ENCODE measurements at places on chromosomes 12 and 14.

DNA sequence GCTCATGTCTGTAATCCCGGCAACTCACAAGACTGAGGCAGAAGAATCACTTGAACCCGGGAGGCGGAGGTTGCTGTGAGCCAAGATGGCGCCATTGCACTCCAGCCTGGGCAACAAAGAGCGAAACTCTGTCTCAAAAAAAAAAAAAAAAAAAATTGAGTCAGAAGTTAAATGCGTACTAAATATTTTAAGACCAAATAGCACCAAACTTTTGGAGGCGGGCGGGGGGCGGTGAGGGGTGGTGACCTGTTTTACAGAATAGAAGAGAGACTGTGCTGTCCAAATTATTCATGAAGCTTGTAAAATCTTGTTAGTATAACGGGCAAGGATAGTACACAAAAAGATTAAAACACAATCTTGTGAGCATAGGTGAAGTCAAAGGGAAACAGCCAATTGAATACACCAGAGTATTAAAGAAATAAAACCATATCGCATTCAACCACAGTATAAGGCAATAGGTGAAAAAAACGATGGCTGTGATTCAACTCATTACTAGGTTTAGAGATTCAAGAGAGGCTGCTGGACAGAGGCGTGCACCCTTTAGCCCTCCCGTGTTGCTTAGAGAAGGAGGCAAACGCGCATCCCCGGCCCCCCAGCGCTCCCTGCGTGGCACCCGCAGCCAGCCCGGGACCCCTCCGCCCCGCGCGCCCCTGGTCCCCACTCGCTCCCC lies 571 bp downstream of the ZNF891 start:
- DNase-seq = peak; percentile 7
- peak overlapping the region; percentile 92 for H3K4me3 ChIP-seq
- peaks cover 23% of the 10 kb centered on the region for H3K4me1 ChIP-seq
- H3K36me3 ChIP-seq = peaks cover 88% of the 10 kb centered on the region
- H3K27ac ChIP-seq = peak overlapping the region; percentile 94
- no peaks in the 10 kb centered on the region for H3K27me3 ChIP-seq

DNA sequence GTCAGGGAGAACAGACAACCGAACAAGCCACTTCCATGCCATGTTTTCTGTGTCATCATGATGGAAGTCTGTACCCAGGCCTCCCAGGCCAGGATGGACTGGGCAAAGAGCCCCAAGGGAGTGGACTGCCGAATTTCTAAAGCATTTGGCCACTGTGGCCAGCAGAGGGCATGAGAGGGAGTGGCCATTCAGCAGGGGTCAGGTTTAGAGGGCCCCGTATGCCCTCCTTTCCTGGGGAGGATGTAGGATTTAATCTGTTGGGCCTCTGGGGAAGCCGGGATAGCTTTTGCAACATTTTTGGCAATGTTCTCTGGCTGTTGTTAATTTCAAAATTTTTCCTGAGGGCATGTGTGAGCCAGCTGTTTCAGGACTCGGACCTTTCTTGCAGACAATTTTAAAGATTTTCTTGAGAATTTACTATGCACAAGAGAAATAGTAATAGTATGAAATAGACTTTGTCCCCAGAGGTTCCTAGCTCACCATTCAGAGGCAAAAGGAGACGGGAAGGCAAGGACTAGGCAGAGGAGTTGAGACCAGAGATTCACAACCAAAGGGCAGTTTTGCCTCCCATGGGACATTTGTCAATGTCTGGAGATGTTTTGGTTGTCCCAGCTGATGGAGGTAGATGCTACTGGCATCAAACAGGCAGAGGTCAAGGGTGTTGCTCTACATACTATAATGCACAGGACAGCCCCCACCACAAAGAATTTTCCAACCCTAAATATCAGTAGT lies 18.0 kb downstream of the ACACB start:
- H3K27me3 ChIP-seq = peaks cover 4% of the 10 kb centered on the region
- no peak overlapping the region for H3K27ac ChIP-seq
- no peaks in the 10 kb centered on the region for H3K4me1 ChIP-seq
- DNase-seq = no peak
- no peak overlapping the region for H3K4me3 ChIP-seq
- no peaks in the 10 kb centered on the region for H3K36me3 ChIP-seq

GRCh38 chr14:56121816-56122215 lies 3.6 kb downstream of the PELI2 start:
- no peak overlapping the region for H3K4me3 ChIP-seq
- H3K36me3 ChIP-seq = no peaks in the 10 kb centered on the region
- H3K27ac ChIP-seq = no peak overlapping the region
- H3K27me3 ChIP-seq = peaks cover 15% of the 10 kb centered on the region

DNA sequence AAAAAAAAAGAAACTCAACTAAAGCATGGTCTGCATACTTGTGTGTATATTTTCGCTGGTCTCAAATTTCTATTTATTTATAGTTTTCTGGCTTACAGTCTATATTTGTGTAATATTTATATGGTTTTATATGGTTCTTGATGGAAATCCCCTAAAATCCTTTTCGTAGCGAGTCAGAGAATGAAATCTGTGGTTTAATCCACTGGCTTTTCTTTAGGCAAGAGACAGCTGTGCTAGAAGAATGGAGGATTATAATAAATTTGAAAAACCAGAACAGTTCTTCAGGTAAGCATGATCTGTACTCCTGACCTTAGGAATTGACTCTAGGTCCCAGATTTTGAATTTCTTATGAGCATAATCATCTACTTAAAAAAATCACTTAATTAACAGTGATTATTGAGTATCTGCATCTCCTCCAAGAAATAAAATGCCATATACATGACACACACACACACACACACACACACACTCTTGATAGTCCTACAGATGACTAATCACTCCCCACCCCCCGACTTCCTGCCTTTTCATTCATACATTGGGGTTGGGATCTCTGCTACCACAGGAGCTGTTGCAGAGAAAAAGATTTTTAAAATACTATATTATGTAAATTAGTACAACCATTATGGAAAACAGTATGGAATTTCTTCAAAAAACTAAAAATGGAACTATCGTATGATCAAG lies 113.4 kb downstream of the CRADD start:
- H3K4me1 ChIP-seq = peaks cover 50% of the 10 kb centered on the region
- no peaks in the 10 kb centered on the region for H3K27me3 ChIP-seq
- H3K36me3 ChIP-seq = peaks cover 17% of the 10 kb centered on the region

DNA sequence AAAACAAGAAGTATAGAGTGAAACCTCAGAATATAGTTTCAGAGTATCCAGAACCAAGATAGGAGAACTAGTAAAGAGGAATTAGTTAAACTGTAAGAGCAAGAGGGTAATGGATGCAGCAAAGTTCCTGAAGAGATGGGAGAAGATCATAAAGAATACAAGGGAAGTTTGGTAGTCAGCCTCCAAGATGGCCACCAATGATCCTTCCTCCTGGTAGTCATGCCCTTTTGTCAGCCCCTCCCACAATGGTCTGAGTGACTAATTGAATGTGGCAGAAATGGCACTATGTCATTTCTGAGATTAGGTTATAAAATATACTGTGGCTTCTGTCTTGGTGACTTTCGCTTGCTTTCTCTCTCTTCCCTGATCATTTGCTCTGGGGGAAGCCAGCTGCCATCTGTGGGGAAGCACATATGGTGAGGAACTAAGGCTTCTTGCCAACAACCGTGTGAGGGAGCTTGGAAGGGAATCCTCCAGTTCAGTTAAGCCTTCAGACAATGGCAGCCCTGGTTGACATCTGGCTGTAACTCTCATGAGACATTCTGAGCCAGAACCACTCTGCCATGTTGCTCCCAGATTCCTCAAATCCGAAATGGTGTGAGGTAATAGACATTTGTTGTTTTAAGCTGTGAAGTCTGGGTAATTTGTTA lies 55.3 kb upstream of the AMN1 start:
- H3K27ac ChIP-seq = no peak overlapping the region
- no peak overlapping the region for H3K4me3 ChIP-seq
- no peaks in the 10 kb centered on the region for H3K27me3 ChIP-seq
- no peak for DNase-seq
- no peaks in the 10 kb centered on the region for H3K36me3 ChIP-seq
- peaks cover 10% of the 10 kb centered on the region for H3K4me1 ChIP-seq

DNA sequence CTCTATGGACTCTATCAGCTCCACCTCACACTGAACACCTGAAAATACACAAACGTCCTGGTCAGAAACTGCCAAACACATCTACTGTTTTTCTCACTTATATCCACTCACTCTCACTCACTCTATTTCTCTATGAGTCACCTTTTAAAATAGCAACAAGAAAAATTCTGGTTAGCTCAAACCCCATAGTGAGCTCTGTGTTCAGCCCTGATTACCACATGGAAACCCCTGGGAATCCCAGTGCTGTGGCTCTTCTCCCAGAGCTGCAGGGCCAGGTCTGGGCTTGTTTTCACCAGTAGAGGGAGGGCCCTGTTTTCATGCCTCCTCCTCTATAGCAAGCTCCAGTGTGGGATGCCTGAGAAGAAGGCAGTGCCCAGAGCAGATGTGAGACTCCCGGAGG lies 1126.1 kb downstream of the TMEM121 start:
- H3K4me3 ChIP-seq = no peak overlapping the region
- H3K27me3 ChIP-seq = peaks cover 3% of the 10 kb centered on the region
- H3K27ac ChIP-seq = no peak overlapping the region
- peaks cover 6% of the 10 kb centered on the region for H3K4me1 ChIP-seq
- no peak for DNase-seq

DNA sequence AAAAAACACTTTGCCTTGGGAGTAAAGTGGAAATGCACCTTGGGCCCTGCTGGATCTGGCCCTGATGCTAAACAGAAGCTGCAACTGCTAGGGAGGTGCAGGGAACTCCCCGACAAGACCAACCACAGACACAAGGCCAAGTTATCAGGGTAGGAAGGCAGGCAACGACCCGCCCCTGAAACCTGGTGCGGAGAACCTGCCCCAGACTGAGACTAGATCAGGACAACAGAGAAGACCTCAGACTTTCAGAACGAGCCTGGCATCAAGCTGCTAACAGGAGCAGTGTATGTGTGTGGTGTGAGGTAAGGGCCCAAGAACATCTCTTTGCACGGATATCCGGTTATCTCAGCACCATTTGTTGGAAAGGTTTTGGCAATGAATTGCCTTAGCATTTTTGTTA lies 233.7 kb upstream of the RTL1 start:
- H3K27me3 ChIP-seq = no peaks in the 10 kb centered on the region
- H3K36me3 ChIP-seq = no peaks in the 10 kb centered on the region
- DNase-seq = no peak
- peaks cover 3% of the 10 kb centered on the region for H3K4me1 ChIP-seq
- no peak overlapping the region for H3K4me3 ChIP-seq

- DNase-seq = no peak
- H3K4me1 ChIP-seq = no peaks in the 10 kb centered on the region
- H3K27me3 ChIP-seq = peaks cover 50% of the 10 kb centered on the region
- H3K4me3 ChIP-seq = no peak overlapping the region
Observed at GRCh38 chr12:53843545-53843944, 91.8 kb upstream of the CISTR start.

DNA sequence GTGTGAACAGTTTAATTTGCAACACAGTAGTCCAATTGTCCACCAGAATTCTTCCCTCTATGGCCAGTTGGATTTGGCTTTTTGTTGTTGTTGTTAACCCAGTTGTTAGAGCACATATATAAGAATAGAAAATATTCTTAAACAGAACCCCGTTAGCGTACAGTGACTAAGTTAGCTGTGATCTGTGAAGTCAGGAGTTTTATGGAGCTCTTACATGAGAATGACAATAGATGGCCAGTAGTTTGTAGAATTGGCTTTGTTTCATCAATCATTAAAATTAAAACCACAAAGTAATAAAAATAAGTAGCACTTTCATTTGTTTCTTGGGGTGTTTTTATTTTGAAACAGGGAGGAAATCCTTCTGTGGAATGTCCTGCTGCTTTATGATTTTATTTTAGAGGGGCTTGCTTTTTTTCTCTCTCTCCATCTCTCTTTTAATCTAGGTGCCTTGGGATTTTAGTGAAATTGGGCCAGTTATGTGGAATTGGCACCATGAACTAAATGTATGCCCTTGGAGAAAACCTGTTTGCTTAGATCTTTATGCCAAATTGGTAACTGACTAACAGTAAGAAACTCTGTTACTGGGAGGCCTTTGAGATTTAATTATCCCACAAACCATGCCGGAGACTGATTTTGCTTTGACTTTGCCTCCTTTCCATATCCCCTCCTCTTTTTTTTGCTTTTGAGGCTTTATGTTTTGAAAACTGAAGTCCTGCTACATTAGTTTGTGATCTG lies 22.9 kb downstream of the FBXW8 start:
- peaks cover 13% of the 10 kb centered on the region for H3K4me1 ChIP-seq
- peaks cover 30% of the 10 kb centered on the region for H3K36me3 ChIP-seq
- H3K27me3 ChIP-seq = no peaks in the 10 kb centered on the region
- H3K27ac ChIP-seq = no peak overlapping the region

GRCh38 chr12:52307836-52308805 lies 13.1 kb downstream of the KRT83 start:
- peaks cover 21% of the 10 kb centered on the region for H3K4me1 ChIP-seq
- peak overlapping the region; percentile 50 for H3K4me3 ChIP-seq
- peak; percentile 61 for DNase-seq
- H3K36me3 ChIP-seq = no peaks in the 10 kb centered on the region

DNA sequence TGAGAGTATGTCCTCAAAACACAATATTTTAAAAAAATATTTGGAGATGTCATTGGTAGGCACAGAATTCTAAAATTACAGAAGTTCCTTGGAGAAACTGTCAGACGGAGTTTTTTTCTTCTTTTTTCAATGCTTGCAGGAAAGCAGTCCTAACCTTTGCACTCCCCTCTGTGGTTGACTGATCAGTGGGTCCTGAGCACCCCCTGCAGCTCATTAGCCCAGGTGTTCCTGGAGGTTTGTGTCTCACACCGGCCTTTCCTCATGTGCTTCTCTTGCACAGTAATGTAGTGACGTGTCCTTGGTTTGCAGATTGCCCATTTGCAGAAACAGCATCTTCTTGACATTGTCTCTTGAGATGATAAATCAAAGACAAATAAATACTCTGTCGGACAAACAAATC lies 513.0 kb downstream of the TMEM121 start:
- H3K4me1 ChIP-seq = peaks cover 22% of the 10 kb centered on the region
- DNase-seq = peak; percentile 82
- H3K36me3 ChIP-seq = no peaks in the 10 kb centered on the region
- peaks cover 9% of the 10 kb centered on the region for H3K27me3 ChIP-seq
- no peak overlapping the region for H3K4me3 ChIP-seq

- H3K27me3 ChIP-seq = no peaks in the 10 kb centered on the region
- H3K27ac ChIP-seq = peak overlapping the region; percentile 56
- no peak for DNase-seq
- H3K36me3 ChIP-seq = peaks cover 53% of the 10 kb centered on the region
- peaks cover 47% of the 10 kb centered on the region for H3K4me1 ChIP-seq
Observed at GRCh38 chr14:50739186-50739585, 71.1 kb upstream of the SAV1 start.

GRCh38 chr14:32109676-32110547 lies 32.8 kb downstream of the ARHGAP5 start:
- no peak for DNase-seq
- no peak overlapping the region for H3K27ac ChIP-seq
- H3K36me3 ChIP-seq = peaks cover 10% of the 10 kb centered on the region
- no peak overlapping the region for H3K4me3 ChIP-seq
- H3K27me3 ChIP-seq = no peaks in the 10 kb centered on the region
- no peaks in the 10 kb centered on the region for H3K4me1 ChIP-seq
